ENCODE measurements at places on chromosomes 11 and 22.

DNA sequence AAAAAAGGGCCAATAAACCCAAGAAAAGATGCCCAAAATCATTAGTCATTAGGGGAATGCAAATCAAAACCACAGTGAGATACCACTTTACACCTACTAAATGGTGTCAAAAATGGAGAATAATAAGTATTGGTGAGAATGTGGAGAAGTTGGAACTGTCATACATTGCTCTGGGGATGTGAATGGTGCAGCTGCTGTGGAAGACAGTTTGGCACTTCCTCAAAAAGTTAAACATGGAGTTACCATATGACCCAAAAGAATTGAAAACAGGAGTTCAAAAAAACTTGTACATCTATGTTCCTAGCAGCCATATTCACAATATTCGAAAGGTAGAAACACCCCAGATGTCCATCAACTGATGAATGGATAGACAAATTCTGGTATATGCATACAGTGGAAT, 24.5 kb upstream of the DLAT start:
- no peak for DNase-seq

- no peak for DNase-seq
Measured at GRCh38 chr11:103671143-103671651, 365.2 kb upstream of the DDI1 start.

DNA sequence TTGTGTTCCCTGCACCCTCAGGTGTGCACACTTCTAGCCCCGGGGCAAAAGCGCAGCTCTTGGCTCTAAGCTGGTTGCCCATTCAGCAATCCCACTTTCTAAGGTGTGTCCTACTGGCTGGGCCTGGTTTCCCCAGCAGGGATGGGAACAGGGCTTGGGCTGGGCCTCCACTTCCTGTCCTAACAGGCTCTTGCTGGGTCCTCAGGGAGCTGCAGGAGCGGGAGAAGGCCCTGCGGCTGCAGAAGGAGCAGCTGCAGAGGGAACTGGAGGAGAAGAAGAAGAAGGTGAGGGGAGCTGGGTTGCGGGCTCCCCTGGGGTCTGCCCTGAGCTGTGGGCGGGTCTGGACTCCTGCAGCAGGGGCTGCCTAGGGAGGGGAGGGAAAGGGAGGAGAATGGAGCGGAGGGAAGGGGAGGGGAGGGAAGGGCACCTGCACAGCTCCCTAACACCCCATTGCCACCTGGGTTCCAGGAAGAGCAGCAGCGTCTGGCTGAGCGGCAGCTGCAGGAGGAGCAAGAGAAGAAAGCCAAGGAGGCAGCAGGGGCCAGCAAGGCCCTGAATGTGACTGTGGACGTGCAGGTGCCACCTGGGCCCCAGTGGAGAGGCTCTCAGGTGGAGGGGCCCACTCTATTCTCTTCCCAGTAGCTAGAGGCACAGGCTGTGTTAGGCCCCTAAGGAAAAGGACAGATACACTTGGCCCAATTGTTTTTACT, 24.6 kb downstream of the INCENP start:
- DNase-seq: no peak

GRCh38 chr11:76493626-76494539, 49.1 kb downstream of the EMSY start:
- no peak for DNase-seq

- no peak for DNase-seq
Measured at GRCh38 chr11:126189109-126189929, 22.1 kb downstream of the RPUSD4 start.

- no peak for DNase-seq
Measured at GRCh38 chr22:42299586-42300258, 29.3 kb upstream of the TCF20 start.

- DNase-seq: no peak
Measured at GRCh38 chr11:34308049-34308912, 49.5 kb downstream of the ABTB2 start.

GRCh38 chr11:128705124-128705920, 11.4 kb downstream of the FLI1 start:
- DNase-seq: no peak

GRCh38 chr11:69310934-69311766, 17.2 kb downstream of the MYEOV start:
- no peak for DNase-seq

GRCh38 chr11:130653838-130654636, 205.6 kb downstream of the ADAMTS15 start:
- peak; percentile 35 for DNase-seq

GRCh38 chr22:48248901-48249455, 1486.5 kb downstream of the TBC1D22A start:
- no peak for DNase-seq

DNA sequence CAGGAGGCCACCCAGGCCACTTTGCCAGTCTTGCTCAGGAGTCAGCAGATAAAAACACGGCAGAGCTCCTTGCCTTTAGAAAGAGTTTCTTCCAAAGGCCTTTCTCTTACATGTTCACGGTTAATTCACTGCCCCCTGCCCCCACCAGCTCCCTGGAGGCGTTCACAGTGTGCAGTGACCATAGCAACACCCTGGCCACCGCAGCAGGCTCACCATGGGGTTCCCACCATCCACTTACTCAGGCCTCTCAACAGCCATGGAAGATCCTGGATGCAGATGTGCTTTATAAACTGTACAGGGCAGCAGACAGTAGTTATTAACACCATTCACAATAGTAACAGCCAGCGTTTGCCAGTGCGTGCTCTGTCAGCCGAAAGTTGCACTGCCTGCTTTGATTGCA, 10.6 kb upstream of the MYO7A start:
- DNase-seq: no peak

GRCh38 chr22:40367342-40367741, 3.1 kb upstream of the SGSM3 start:
- no peak for DNase-seq

DNA sequence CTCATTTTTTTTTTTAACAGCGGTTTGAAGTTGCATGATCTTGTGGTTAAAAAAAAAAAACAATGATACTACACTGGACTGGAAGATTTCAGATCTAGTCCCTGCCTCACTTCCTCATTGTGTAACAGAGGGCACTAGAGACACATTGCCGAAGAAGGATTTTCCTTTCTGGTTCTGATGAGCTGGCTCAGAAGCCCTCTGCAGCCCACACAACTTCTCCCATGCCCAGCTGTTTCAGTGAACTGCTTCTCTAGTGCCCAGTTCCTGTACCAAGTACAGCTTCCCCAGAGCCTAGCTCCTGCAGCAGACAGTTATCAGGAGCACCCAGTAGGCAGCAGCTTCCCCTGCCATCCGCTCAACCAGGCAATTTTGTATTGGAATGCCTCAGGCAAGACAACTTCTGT, 29.5 kb upstream of the ANO5 start:
- DNase-seq: no peak

DNA sequence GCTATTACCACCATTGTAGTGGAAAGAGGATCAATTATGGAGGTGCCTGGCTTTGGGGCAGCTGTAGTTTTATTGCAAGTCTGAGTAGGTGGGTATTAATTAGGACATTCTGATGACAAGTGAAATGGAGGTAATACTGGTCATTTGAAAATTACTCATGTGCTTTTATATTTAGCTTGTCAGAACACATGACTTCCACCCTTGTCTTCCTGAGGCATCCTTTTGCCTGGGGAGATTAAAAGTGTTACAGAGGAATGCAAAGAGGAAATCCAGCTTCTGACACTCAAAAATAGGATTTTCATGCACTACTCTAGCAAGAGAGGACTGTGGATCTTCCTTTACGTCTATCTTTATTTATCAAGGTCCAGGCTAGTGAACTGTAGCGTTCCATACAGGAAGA, 44.7 kb upstream of the CAPRIN1 start:
- DNase-seq: no peak

DNA sequence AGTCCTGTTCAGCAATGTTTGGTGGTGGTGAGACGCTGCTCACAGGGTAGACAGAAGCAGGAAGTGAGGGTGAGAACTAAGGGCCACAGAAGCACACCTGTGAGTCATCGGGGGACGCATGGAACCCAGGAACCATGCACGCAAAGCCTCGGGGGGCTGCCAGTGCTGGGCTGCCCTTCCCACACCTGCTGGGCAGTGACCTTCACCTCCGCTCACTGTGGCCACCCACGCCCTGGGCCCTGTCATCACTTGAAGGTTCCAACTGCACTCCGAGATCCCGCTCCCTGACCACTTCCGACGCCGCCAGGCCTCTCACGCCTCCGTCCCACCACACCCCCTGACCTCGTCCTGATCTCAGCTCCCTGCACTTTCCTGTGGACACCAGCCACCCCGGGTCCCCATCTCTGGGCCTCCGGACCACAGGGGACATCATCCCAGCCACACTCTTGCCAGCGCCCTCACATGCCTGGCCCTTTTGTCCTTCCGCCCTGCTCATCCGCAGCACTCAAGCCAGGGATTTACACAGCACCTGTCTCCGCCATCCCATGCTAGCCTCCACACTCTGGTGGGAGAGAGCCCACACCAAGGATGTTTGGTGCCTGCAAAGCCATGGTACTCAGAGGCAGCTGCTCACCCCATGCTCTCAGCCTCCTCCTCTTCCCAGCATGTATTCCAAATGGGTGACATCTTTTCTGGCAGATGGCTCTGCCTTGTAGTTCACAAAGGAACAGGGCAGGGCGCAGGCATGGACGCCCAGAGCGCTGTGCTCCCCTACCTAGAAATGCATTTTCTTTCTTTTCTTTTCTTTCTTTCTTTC, 23.1 kb upstream of the ATXN10 start:
- DNase-seq: no peak

GRCh38 chr11:119248750-119249670, 42.9 kb downstream of the CBL start:
- DNase-seq: no peak

- no peak for DNase-seq
Measured at GRCh38 chr11:91312541-91312940, 912.1 kb upstream of the FAT3 start.

GRCh38 chr22:36052505-36052941, 23.9 kb upstream of the RBFOX2 start:
- DNase-seq: no peak

GRCh38 chr11:134554106-134554505, 142.1 kb upstream of the B3GAT1 start:
- DNase-seq: no peak

GRCh38 chr11:126335463-126335760, 20.1 kb upstream of the ST3GAL4 start:
- DNase-seq: no peak

DNA sequence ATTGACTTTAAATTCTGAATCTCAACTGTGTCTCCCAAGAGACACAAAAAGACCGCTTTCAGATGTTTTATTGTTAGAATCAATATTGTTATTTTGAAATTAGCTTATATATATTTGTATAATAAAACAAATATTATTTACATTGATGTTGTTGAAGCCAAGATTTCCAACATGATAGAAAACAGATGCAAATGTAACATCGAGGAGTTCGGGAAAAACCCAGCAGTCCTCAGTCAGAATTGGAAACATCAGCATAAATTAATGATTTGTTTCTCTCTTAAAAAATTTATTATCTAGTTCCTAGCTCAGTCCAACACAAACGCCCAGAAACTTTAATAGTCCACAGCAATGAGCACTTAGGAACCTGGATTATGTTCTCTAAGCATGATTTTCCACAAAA, 1330.4 kb downstream of the TBC1D22A start:
- DNase-seq: no peak

GRCh38 chr11:819129-819931, 616 bp downstream of the PNPLA2 start:
- no peak for DNase-seq

- no peak for DNase-seq
Measured at GRCh38 chr11:62601122-62601371, 618 bp downstream of the MTA2 start.

DNA sequence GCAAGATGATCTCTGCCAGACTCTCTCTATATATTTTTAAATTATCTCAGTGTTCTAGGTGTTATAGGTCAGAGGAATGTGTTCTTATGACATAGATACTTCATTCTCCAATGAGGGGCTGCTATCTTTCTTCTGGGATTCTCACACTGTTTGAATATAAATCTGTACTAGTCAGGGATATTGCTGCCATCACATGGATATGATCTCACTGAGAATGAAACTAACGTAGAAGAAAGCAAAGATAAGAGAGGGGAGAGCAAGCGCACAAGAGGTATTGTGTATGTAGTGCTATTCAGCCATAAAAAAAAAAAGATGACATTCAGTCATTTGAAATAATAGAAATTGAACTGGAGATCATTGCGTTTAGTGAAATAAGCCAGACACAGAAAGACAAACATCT, 42.2 kb upstream of the SLC36A4 start:
- DNase-seq: no peak

DNA sequence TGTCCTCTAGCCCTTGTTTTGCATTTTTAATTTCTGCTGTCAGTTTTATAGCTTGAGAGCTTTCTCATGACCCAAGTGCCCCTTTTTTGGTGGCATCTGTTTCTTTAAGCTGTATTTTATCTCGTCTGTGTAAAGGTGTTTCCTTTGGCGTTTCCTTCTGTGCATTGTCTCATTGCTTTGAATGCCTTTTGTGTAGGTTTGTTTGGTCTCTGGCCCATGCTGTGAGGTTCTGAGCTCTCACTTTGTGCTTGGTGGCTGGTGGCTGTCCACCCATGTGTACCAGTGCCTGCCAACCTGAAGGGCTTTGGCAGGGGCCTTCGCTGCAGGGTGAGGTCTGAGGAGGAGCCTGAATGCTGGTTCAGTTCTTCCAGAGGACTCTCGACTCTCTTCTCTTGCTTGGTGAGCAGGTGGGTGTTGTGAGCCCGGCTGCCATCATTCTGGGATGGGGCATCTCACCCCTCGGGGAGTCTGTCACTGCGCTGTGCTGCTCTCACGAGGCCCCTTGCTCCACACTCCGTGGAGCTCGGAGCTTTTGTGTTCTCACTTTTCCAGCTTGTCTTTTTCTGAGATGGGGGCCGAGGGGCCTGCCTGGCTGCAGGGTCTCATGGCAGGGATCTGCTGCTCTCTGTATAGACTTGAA, 14.9 kb downstream of the AP2A2 start:
- DNase-seq: no peak

GRCh38 chr11:47415091-47415854, 6.9 kb downstream of the SLC39A13 start:
- DNase-seq: no peak

GRCh38 chr22:46070803-46071450, 79.4 kb upstream of the PPARA start:
- no peak for DNase-seq

- no peak for DNase-seq
Measured at GRCh38 chr22:46696614-46697013, 41.4 kb downstream of the CERK start.

DNA sequence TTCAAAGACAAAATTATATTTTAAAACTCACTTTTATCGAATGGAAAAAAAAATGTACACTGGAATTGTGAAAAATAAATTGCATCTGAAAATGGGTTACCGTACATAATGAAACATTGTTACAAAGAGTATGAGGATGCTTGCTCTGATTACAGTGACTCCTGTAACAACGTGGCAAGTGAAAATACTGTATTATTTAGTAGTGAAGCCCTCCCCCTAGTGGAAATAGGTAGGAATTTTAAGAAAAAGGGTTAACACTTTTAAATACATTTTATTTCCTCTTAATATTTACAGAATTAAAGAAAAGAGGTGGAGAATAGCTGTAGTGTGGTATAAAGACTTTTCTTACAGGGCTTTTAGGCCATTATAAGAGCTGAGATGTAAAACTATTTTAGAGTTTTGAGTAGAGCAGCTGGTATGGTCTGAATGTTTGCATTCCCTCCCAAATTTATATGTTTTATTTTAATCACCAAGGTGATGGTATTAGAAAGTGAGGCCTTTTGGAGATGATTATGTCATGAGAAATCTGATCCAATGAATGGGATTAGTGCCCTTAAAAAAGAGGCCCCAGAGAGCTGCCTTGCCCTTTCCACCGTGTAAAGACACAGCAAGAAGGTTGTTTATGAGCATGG, 25.2 kb downstream of the FAM76B start:
- peak; percentile 11 for DNase-seq
